ENCODE measurements at places on chromosomes 1 and 21.

DNA sequence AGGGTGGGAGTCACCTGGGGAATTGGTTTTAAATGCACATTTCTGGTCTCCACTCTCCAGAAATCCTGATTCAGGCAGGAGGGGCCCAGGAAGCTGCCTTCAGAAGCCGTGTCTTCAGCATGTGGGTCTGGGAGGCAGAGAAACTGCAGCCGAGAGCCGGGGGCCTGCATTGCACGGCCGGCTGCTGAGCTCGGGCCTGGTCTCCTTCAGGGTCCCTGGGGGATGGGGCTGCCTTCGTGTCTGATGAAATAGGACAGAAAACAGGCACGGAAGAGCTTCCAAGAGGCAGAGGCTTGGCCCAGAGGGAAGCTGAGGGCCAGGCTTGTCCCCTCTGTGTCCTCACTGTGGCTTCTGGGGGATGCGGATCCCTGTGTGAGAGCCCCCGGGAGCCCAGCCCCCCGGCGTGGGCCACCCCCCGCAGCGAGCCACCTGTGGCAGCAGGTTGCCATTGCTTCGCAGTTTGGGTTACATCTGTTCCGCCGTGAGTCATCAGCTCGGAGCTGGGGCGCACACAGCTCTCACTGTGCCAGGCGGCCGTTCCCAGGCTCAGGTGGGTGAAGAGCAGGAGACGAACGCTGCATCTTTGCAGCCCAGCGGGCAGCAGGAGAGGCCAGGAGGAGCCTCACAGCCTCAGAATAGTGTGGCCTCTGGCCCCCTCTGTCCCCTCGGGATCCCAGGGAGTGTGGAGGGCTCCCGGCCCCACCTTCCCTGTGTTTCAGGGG is 72.4 kb downstream of the AJAP1 start:
- DNase-seq = no peak

GRCh38 chr1:48043622-48044021 is 46.4 kb upstream of the TRABD2B start:
- no peak for DNase-seq

GRCh38 chr1:157849229-157849875 is 7.7 kb upstream of the CD5L start:
- no peak for DNase-seq

DNA sequence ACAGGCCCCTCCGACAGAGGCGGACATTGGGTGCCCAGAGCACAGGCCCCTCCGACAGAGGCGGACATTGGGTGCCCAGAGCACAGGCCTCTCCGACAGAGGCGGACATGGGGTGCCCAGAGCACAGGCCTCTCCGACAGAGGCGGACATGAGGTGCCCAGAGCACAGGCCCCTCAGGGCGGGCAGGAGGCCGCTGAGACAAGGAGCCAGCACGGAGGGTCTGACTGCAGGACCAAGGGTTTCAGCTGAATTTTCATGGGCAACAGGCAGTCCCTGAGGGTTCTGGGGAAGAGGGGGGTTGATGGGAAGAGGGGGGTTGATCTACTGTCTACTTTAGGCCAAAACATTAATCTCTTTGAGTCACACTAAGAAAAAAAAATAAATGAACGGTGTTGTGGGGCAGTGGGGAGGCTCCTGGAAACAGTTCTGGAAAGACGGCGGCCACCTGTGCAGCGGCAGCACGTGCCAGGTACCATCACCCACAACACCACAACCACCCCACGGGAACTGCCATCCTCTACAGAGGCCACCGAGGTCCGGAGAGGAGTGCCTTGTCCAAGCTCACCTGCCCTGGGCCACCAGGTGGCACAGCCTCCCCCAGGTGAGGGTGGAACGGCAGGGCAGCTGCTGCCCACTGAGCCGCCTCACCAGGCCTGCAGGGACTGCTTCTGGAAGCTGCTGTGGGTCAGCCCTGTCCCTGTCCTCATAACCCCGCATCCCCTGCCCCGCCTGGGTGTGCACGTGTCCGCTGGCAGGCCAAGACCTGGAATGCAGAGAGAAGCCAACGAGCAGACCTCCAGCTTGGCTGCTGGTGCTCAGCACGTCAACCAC is 20.5 kb downstream of the PRDM15 start:
- DNase-seq = no peak

DNA sequence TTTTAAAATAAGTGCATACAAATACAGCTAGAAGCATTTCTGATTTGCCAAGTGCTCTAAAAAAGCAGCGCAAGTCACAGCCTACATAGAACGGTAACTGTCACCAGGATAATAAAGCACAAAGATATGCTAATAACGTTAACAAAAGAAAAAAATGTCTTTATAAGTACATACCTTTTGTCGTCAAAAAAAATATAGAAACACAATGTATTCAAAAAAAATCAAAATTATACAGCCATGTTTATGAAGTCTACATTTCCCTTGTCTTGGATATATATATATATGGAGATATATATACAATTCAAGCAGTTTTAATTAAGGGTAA is 3.2 kb downstream of the IRF2BP2 start:
- DNase-seq = no peak

DNA sequence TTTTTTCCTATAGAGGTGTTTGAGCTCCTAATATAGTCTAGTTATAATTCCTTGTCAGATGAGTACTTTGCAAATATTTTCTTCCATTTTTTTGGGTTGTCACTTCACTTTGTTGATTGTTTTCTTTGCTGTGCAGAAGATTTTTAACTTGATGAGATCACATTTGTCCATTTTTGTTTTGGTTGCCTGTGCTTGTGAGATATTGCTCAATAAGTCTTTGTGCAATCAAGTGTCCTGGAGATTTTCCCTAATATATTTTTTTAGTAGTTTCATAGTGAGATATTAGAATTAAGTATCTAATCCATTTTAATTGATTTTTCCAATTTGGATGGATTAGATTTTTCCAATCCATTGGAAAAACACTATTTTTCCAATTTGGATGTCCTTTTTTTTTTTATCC is 1395.5 kb downstream of the PLA2G4A start:
- DNase-seq = no peak

DNA sequence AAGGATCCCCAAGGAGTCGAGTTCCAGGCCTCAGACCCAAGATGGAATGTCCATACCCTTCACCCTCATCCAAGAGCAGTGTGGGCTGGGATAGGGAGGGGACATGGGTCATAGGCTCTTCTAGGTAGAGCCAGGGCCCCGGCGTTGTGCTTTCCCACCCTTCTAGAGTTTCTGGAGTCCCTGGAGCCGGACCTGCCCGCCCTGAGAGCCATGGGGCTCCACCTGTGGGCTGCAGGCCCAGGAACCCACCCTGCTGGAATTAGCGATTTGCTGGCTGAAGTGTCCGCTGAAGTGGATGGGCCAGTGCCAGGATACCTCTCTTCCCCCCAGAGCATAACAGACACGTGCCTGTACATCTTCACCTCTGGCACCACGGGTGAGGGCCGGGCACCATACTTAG is 1.1 kb downstream of the SLC27A3 start:
- DNase-seq = no peak

- DNase-seq = no peak
These were observed 959.0 kb downstream of the PLA2G4A start for GRCh38 chr1:187787736-187788135.

GRCh38 chr21:45253180-45253579 is 34.5 kb downstream of the POFUT2 start:
- no peak for DNase-seq

DNA sequence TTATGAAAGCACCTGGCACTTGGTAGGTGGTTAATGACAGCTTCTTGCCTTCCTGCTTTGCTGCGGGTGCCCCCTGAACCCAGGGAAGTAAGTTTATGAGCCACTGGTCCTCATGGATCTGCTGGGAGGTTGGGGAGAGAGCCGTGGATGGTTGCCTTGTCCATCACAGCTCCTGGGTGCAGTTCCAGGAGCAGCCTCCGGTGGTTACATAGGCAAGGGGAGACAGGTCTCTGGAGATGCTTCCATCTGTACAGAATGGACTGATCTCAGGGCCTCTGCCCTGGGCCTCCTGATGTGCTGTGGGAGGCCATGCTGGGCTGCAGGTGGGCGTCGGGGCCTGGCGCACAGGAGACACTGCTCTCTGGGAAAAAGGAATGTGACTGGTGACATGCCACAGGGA is 31.6 kb upstream of the ARHGEF10L start:
- no peak for DNase-seq

GRCh38 chr1:152436593-152437496 is 22.8 kb upstream of the CRNN start:
- DNase-seq = no peak

- no peak for DNase-seq
These were observed 24.4 kb upstream of the HUNK start for GRCh38 chr21:31848326-31848985.

DNA sequence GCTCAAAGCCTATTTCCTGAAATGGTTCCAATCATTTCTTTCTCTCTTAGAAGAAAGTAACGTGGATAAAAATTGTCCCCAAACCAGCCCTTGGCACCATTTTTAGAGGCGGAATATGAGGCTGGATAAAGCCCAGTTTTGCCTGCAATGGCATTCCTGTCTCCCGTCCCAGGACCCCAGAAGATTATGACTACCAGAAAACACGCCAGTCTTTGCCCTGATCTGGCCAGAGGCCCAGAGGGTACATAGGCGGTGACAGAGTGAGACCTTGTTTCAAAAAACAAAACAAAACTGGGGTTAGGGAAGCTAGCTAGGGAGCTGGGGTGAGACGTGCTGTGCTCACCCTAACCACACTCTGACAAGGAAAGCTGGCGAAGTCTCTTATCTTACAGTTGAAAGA is at the start of gene AADACL4:
Gene AADACL4, plus strand, starts transcription at position 301 of the 400 bp plus-strand sequence. CDS start 462 bp downstream, outside the sequence.
- DNase-seq = no peak

GRCh38 chr1:230350208-230350921 is 75.8 kb downstream of the PGBD5 start:
- no peak for DNase-seq

Measured in activated T-cell treated with anti-CD3 and anti-CD28 coated beads for 4 hours (primary cell).